ENCODE measurements at places on chromosomes 1 and 21. TPM values are rescaled to one million over a fixed set of nuclear protein-coding genes. Genes with fewer than 3 reads are reported as not detected.

FCRLA gene
- not detected for total RNA-seq

HTR1D gene
- not detected for total RNA-seq

HES5 gene
- total RNA-seq: not detected

FCMR gene
- not detected for total RNA-seq

TNFSF4 gene
- total RNA-seq: 0.49 TPM

A3GALT2 gene
- not detected for total RNA-seq

ARMH1 gene
- 1.7 TPM for total RNA-seq

PLEKHA6 gene
- 5.1 TPM for total RNA-seq

OPRD1 gene
- not detected for total RNA-seq

PTPN7 gene
- not detected for total RNA-seq

IL22RA1 gene
- total RNA-seq: 0.09 TPM

FGR gene
- not detected for total RNA-seq

HSD3B1 gene
- total RNA-seq: not detected

KRTAP11-1 gene
- total RNA-seq: not detected

NPHS2 gene
- not detected for total RNA-seq

LRRC39 gene
- total RNA-seq: 3.7 TPM

MMP23B gene
- total RNA-seq: 35.2 TPM

COL11A1 gene
- total RNA-seq: 0.45 TPM

SPATA21 gene
- total RNA-seq: not detected

SLAMF9 gene
- not detected for total RNA-seq

TRIM67 gene
- total RNA-seq: not detected

MAPKAPK2 gene
- total RNA-seq: 31.0 TPM

LRRC8B gene
- total RNA-seq: 2.5 TPM

SLC30A1 gene
- 37.2 TPM for total RNA-seq

AMY1C gene
- not detected for total RNA-seq

KLHDC7A gene
- not detected for total RNA-seq

ZFP69B gene
- total RNA-seq: 8.5 TPM

HPCAL4 gene
- total RNA-seq: under 0.01 TPM

ALG14 gene
- total RNA-seq: 2.4 TPM

ZMYM4 gene
- total RNA-seq: 47.8 TPM

UBXN10 gene
- total RNA-seq: not detected

FAM78B gene
- total RNA-seq: 0.27 TPM

ZNF697 gene
- 4.4 TPM for total RNA-seq

LCA5L gene
- total RNA-seq: 0.65 TPM

PEAR1 gene
- total RNA-seq: 10.8 TPM

ADGRL4 gene
- total RNA-seq: 139 TPM

MACF1 gene
- 284 TPM for total RNA-seq

OR14K1 gene
- not detected for total RNA-seq

IGSF3 gene
- not detected for total RNA-seq

LHX4 gene
- total RNA-seq: 0.16 TPM

DEPDC1 gene
- total RNA-seq: 36.1 TPM

TRIM58 gene
- total RNA-seq: 0.09 TPM

SLAMF6 gene
- not detected for total RNA-seq

ARHGEF16 gene
- not detected for total RNA-seq

TSPEAR gene
- 0.08 TPM for total RNA-seq

GBP6 gene
- not detected for total RNA-seq
